ENCODE measurements at places on chromosomes 1 and 21.

- no peak for DNase-seq
Observed at GRCh38 chr1:205374210-205375078, 17.7 kb upstream of the KLHDC8A start.

- DNase-seq, result peak; percentile 77
Observed at GRCh38 chr1:104780470-104781078, 1030.9 kb downstream of the AMY1C start.

DNA sequence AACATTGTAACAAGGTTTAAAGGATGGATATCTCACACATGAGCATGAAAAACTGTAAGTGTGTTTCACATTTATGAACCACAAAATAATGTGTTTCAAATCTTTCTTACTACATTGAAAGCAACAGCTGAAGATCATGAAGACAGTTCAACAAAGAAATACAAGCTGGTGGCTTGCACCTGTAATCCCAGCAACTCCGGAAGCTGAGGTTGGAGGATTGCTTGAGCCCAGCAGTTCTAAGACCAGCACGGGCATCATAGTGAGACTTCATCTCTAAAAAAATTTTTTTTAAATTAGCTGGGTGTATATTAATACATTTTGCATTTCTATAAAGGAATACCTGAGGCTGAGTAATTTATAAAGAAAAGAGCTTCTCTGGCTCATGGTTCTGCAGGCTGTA is 27.1 kb upstream of the C1orf198 start:
- no peak for DNase-seq

DNA sequence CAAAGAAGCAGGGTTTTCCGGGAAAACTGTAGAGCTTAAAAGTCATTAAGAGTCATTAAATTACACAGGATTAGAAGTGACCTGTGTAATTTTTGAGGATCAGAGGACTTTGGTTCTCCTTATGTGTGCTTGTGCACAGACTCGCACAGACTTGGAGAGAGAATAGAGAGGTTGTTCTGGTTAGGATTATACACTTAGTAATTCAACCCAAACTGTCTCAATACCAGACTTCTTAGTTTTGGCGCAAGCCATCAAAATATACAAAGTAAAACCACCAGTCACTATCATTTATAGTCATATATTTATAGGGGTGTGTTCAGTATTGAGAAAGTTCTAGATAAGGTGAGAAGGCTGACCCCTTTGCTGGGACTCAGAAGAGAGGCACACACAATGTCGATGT is 112.3 kb downstream of the HLX start:
- DNase-seq, result no peak

- DNase-seq, result no peak
Observed at GRCh38 chr1:57474137-57474750, 50.4 kb upstream of the DAB1 start.
